Ecto neural progenitor cell (in vitro differentiated cells): ENCODE measurements at places on chromosomes 12 and 14.
A peak's percentile ranks its signal among the peaks of the same experiment; 100 is the strongest.

DNA sequence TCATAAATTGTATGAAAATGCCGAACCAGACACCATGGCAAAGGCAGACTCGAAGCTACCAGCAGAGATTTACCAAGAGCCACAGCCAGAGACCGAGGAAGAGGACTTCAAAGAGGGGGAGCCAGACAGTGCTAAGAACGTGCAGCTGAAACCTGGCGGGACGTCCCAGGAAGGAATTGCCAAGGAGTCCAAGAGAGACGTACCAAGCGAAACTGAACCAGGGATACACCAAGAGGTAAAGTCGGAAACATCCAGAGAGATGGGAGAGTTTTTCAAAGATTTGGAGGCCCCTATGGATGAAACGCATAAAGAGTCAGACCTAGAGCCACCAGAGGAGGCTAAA lies 294 bp downstream of the SAMD15 start:
- no peak for DNase-seq

- DNase-seq, result peak; percentile 25
Observed at GRCh38 chr14:101020834-101021370, 117.4 kb upstream of the RTL1 start.

GRCh38 chr14:38404616-38405015 lies 148.7 kb upstream of the CLEC14A start:
- DNase-seq, result no peak

DNA sequence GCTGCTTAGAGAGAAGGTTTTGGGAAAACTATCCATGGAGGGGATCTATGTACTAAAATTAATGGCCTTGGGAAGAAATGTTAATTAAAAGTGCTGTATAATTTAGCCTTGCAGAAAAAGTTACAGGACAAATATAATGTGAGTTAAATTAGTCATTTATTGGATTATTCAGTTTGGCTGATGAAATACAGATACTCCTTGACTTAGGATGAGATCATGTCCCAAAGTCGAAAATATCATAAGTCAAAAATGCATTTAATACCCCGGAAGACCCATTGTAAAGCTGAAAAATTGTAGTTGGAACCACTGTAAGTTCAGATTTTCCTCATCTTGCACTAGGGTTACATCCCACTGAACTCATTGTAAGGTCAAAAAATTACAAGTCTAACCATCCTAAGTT lies 9.7 kb downstream of the RTRAF start:
- no peak for DNase-seq

DNA sequence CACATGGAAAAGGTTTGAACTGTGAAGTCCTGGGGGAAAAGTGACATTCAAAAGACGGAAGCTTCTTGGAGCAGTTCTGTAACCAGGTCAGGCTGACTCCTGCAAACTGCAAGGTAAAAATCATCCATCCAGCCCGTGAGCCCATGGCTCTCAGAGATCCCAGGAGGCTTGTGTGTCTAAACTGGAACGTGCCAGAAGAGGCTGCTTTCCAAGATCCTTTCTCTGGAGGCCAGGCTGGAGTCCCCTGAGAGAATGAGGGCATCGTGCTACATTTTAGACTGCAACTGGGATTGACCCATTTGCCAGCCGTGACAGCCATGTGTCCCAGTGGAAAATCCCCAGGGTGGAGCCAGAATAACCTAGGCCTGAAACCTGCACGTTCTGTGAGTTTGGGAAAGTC lies 7.8 kb upstream of the WSCD2 start:
- DNase-seq, result no peak

DNA sequence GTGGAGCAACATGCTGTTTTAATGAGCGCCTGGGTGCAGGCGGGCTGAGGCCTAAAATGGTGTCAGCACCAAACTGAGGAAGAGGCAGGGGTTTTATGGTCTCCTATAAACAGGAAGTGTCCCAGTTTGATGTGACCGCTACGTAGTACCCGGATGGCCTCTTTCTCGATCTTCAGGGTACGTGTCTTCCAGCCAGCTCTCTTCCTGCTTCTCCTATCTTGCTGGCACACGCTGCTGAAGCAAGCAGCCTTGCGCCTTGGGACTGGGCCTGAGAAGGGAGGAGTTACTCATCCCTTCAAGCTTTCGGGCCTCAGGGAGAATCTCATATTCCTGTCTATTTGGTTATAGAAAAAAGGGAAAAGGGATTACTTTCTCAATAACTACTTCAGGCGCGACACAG lies 28.2 kb upstream of the RNASE1 start:
- no peak for DNase-seq

DNA sequence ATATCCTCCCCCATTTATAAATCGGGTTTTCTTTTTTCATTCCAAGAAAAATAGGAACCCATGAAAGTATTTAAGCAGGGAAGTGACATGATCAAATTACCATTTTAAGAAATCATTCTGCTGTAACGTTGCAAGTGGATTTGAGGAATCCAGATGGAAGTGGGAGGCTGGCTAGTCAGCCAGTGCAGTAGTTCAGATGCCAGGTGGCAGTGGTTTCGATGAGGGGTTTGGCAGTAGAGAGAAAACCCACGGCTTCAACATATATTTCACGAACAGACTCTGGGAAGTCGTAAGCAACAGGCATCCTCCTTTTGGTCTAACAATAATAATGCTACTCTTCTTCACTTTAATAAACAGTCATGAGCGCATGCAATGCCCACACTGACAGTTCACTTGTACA lies 25.0 kb downstream of the PDZRN4 start:
- no peak for DNase-seq

DNA sequence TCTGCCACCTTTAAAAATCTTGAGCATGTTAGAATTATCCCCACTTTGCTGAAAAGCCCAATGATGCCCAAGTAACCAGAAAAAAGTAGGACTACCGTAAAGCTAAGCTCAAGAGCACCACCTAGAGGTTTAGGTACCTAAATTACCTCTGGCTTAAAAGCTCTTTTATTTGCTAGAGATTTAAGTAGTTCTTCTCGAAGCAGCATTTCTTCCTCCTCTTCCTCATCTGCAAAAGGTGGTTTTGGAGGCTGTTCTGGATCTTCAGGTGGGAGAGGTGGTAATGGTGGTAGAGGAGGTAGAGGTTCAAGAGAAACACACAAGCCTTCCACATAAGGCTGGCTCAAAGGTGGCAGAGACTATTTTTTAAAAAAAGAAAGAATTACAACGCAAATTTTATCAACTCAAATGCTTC lies 26.9 kb downstream of the ZFC3H1 start:
- DNase-seq, result no peak

- no peak for DNase-seq
Observed at GRCh38 chr14:95292660-95293425, 26.9 kb downstream of the CLMN start.
